Activated naive CD8-positive, alpha-beta T cell treated with anti-CD3 and anti-CD28 coated beads, Interleukin-2, amount 10 ng/mL, durations not matched to agents 7 days and 5 days (primary cell): ENCODE measurements at places on chromosomes 16 and 17. TPM values are rescaled to one million over a fixed set of nuclear protein-coding genes. Genes with fewer than 3 reads are reported as not detected.

Gene ODF4
- total RNA-seq = not detected

Gene HSDL1
- total RNA-seq = 10.7 TPM

Gene TBC1D3H
- 2.6 TPM for total RNA-seq

Gene RUSF1
- total RNA-seq = 60.2 TPM

Gene ITGAE
- total RNA-seq = 48.1 TPM
